ENCODE measurements at places on chromosomes 6 and 20.

DNA sequence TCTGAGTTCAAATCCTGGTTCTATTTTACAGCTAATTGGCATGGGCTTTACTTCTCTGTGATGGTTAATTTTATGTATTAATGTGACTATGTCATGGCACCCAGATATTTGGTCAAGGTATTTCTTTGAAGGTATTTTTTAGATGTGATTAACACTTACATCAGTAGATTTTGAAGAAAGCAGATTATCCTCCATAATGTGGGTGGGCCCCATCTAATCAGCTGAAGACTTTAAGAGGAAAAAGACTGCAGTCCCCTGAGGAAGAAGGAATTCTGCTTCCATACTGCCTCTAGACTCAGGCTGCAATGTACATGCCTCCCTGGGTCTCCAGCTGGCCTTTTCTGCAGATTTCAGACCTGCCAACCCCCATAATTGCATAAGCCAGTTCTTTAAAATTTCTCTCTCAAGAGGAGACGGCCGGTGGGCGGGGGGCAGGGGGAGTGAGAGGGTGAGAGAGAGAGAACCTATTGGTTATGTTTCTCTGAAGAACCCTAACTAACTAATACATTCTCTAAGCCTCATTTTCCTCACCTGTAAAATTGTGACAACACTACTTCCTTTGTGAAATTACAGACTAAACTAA is 338.2 kb upstream of the PRDM1 start:
- DNase-seq = no peak

DNA sequence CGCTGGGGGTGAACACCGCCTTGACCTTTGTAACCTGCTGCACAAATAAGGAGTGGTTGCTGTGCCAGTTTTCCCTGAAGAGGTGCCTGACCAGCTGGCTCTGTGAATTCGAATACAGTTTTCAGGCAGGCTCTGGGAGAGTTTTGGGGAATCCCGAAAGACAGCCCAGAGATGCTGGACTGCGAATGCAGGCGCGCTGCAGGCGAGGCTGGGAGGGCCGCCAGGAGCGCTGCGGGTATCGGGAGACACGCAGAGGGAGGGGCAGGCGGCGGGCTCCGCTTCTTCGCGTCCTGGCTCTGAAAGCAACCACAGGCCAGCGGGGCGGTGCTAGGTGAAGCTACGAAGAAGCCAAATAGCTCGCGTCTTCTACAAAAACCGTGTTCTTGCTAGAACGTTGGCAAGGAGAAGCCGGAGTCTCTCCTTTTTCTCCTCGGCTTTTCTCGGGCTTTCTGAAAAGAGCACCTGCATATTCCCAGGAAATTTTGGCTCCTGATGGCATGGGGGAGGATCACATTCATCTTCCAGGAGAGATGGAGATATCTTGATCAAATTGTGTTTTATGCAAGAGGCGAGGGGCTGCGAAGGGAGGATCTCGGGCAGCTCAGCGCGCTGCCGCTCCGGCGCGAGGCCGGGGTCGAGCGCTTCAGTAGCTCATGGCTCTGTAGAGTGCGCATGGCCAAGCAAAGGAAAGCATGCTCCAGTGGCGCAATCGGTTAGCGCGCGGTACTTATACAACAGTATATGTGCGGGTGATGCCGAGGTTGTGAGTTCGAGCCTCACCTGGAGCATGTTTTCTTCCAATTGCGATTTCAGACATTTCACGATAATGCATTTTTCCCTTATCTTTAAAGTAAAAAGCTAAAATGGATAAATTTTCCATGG is 158.1 kb upstream of the ZNF184 start:
- DNase-seq = no peak

DNA sequence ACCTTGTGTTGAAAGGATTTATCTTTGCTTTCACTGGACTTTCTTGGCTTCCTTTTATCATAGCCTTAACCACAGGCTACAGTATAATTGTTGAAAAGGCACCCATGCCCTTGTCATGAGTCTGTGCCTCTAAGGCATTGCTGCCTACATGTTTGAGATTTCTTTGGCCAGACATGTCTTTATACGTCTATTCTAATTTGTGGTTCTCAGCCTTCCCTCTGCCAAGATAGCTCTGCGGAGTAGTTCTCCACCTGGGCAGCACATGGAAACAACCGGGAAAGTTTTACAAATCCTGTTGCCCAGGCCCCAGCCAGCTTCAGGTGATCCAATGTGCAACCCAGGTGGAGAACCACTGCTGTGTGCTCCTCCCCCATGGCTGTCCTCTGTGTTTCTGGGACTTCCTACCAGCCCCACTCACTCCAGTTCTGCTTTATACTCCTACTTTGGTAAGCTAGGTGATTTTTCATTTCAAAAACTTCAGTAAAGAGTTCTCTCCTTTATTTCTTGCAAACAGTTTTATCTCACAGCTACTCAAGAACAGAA is 159.6 kb upstream of the MYLIP start:
- no peak for DNase-seq

GRCh38 chr6:49513153-49513989 is 13.6 kb downstream of the GLYATL3 start:
- DNase-seq = no peak

- DNase-seq = no peak
These were observed 137.3 kb downstream of the HTR1B start for GRCh38 chr6:77326029-77326428.

GRCh38 chr6:154337406-154338005 is 19.1 kb downstream of the IPCEF1 start:
- DNase-seq = no peak

DNA sequence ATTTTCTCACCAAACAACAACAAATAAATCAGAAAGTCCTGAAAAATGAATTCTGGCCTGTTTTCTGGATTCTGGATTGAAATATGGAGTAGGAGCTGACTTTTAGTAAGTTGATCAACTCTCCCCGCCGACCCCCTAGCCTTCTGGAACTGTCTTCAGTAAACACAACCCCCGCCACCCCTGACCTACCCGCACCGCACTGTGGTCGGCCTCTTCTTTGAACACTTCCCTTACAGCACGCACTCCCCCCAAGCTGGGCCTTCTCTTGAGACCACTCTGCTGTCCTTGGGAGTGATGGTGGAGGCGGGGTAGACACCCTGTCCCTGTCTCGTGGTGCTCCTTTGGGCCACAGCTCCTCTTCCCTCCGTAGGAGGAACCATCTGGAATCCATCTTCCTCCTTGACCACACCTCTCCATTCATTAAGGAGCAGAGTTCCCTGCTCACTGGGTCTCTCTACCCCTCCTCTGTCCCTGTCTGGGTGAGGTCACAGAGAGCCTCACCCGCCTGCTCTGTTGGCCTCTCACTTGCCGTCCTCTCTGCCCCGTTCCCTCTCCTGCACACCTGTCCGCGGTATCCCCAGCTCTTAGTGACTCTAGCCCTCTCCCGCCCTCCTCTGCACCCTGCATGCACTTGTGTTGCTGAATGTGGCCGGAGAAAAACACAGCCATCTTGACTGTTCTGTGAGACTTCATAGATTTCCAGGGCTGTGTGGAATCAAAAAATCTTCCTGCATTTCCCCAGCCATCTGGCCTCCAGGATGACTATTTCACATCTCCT is 19.1 kb downstream of the SYNJ2 start:
- no peak for DNase-seq
